BJ (cell line): ENCODE measurements at places on chromosomes 1 and 21. TPM values are rescaled to one million over a fixed set of nuclear protein-coding genes. Genes with fewer than 3 reads are reported as not detected.

- DNase-seq = no peak
These were observed 11.5 kb downstream of the SLC37A1 start for GRCh38 chr21:42525029-42525581.

AHDC1 gene
- 3.5 and 4.1 TPM in 2 replicates for polyA plus RNA-seq

DNA sequence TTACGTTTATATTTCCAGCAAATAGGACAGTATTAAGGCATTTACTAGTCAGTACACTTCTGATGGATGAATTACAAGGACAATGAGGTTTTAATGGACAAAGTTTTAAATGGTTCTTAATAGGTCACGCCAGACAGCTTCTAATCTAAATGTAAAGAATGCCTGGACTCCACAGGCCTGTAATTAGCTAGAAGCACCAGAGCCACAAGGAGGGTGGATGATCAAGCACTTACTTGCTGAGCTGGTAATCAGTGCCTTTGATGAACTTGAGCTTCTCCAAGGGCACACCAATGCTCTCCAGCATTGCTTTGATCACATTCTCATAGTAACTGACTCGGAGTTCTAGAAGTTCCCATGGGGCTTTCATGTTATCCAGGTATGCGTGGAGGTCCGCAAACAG, 6.8 kb downstream of the YARS1 start:
- DNase-seq = no peak

GRCh38 chr1:1347663-1348419, 1.4 kb downstream of the DVL1 start:
- no peak for DNase-seq

- DNase-seq = no peak
These were observed 2.3 kb downstream of the FYB2 start for GRCh38 chr1:56816909-56817308.

DNA sequence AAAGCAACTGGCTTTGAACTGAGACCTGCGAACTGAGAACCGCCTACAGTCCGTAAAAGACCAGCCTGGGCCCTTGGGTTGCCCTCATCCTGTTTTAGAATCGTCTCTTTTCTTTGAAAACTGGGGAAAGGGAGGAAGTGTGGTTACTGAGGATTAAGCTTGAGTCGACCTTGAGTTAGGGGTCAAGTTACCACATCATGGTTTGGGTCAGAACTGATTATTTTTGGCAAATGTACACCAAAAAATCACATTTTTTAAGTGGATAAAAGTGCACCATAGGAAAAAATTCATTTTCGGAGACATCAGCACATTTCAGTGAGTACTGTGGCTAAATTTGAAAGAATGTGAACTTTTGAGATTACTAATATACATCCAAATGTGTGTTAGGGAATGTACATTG, 76.9 kb upstream of the KAZN start:
- no peak for DNase-seq

S100A7A gene
- not detected in 2 replicates for polyA plus RNA-seq

DNA sequence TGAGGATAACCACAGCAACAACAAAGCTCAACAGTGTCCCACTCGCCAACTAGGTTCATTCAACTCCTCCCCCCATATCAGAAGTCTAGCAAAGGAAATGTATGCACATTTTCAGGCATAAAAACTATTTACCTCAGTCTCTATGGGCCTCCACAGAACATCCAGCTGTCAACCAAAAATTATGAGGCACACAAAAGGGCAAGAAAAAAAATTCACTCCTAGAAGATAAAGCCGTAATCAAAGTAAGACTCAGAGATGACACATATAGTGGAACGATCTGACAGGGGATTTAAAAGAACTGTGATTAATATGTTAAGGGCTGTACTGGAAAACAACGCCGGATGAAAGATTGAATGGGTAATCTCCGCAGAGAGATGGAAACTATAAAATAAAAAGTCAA, 158.7 kb downstream of the NTPCR start:
- DNase-seq = no peak

DNA sequence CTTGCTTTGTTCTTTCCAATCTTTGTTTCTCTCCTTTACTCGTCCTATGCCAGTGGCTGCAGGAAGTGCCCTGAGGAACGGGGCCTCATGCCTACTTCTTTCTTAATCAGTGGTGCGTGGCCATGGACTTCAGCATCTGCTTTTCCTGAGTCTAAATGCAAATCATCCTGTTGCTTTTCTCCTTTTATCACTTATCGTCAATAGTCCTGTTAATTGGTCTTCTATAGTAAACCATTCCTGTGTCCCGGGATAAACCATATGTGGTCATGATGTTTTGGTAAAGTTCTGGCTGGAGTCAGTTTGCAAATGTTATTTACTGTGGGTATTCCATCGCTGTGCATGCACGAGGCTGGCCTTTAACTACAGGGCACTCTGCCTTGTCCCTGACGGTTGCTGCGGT, 47.5 kb downstream of the AGPAT3 start:
- no peak for DNase-seq

ALG14 gene
- polyA plus RNA-seq = 2.3 and 4.4 TPM in 2 replicates
